ENCODE measurements at places on chromosomes 1 and 21.

GRCh38 chr21:15667819-15668218 lies 62.0 kb upstream of the USP25 start:
- DNase-seq: no peak

DNA sequence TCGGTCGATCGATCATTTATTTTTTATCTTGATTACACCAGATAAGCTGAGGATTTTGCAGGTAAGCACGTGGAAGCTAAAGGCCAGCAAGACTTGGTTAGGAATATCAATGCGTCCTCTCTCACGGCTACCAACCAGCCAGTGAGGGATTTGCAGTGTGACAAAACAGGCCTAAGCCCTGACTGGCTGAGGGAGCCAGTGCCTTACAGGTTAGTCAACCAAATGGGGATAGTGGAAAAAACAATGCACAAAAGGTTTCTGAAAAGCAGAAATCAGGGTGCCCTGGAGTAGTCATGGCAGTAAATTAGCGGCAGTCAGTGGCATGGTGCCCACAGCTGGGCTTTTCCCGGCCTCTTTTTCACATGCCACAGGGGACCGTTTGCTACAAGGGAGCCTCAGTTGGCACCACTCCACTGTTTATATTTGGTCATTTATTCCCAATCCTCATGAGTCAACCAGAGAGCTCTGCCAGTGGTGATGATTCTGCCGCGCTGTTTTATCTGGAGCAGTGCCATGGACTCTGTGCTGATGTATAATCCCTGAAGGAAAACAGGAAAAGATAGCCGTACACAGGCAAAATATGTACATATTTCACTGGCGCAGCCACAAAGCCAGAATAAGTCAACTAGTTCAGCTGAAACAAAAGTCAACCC lies 167.6 kb downstream of the RHOU start:
- DNase-seq: peak; percentile 61

GRCh38 chr1:33736496-33736895 lies 127.4 kb upstream of the HMGB4 start:
- no peak for DNase-seq

DNA sequence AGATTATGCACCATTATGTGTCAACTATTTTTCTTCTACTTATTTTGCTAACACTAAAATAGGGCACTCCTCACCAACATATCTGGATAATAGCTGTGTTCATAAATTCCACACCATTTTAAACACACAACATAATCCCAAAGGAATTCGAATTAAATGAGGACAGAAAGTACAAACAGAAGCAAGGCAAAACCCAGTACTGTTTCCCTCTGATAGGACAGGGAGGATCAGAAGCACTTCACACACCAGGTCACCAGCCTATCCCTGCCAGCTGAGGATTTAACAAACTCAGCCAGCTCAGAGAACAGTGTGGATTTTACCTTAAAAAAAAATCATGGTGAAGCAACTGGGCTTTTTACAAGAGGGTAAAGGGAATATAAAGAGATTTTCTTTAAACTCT lies 20.0 kb downstream of the CRYZ start:
- no peak for DNase-seq

- no peak for DNase-seq
Measured at GRCh38 chr1:87450615-87451209, 122.0 kb downstream of the LMO4 start.

GRCh38 chr1:219837274-219837993 lies 90.9 kb downstream of the SLC30A10 start:
- DNase-seq: no peak

DNA sequence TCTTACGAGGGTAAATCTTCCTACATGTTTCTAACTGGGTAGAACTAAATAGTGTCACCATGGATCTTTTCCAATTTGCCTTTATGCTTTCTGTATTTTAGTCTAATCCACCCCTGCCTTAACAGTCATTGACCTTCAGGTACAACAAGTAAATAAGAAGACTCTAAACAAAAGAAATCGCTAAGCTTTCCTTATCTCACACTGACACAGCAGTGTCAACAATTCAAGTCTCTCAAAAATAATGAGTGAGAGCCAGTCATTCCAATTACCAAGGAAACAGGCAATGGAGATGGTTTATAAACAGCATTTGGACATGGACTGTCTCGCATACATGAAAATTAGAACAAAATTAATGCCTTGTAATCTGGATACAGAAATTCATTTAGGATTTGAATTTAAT lies 365.8 kb downstream of the VAV3 start:
- DNase-seq: no peak

- DNase-seq: no peak
Measured at GRCh38 chr1:31231802-31232201, 7.9 kb downstream of the NKAIN1 start.

GRCh38 chr1:175402336-175402735 lies 209.8 kb upstream of the KIAA0040 start:
- DNase-seq: no peak

- DNase-seq: no peak
Measured at GRCh38 chr1:3369446-3370076, 84.9 kb upstream of the ARHGEF16 start.

GRCh38 chr1:42992054-42992571 lies 33.4 kb upstream of the SLC2A1 start:
- no peak for DNase-seq

DNA sequence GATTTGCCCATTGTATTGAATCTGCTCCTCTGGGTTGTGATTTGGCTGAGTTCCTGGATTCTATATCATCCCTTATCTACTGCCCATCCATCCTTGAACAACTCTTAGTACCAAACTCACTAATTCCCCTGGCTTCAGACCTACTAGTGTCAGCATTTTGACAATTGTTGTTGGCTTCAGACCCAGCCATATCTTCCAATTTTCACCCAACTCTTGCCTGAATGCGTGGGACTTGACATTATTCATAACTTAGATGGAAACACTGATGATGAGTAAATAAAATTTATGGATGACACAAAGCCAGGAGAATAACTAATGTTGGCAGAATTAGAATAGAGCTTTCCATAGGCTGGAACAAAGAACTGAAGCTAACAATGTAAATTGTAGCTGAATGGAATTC lies 27.3 kb upstream of the EDEM3 start:
- DNase-seq: no peak

- DNase-seq: no peak
Measured at GRCh38 chr21:44728716-44729115, 17.3 kb upstream of the TSPEAR start.

DNA sequence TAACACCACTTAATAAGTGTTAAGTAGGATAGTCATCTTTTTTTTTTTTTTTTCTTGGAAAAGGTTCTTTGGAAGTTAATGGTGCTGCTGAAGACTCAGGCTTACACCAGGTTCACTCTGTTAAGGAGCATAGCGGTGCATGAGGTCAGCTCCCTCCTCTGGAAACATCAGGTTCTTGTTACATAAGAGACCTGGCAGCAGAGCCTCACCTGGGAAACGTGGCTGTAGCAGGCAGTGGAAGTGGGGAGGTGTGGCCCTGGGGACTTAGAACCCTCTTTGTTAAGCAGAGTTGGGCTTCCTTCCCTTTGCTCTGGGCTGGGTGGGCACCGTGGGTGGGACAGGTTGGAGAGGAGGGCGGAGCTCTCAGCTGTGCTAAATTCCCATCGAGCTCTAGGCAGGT lies 104.1 kb downstream of the CNIH3 start:
- no peak for DNase-seq

DNA sequence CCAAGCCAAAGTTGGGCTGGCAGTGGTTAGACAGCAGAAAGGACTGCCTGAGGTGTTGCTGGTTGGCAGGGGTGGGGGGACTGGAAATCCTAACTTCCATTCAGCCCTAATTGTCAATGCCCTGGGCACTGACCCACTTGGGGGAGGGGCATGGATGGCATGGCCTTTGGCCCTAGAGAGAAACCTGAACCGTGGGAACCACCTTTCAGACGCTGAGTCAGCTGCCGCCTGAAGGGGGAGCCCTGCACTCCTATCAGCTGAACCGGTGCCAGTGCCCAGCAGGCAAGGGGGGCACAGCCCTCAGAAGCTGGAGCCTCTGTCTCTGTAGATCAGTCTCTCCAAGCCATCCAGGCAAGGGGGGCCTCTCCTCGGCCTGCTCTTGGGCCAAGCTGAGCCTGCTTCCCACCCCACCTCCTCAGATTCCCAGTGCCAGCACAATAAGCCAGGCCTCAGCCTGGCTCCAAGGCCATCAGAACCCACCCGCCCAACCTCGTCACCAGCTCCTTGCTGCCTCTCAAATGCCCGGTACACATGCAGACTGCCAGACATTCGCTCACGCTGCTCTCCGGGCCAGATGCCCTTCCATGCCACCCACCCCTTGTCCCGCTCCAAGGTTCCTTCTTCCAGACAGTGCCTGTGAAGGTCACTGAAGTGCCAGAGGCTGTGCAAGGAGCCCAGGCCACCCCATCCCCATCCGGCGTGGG lies 11.6 kb downstream of the TINAGL1 start:
- DNase-seq: peak; percentile 32

- no peak for DNase-seq
Measured at GRCh38 chr1:153364156-153364555, 6.5 kb downstream of the S100A9 start.

- DNase-seq: no peak
Measured at GRCh38 chr1:172429331-172430127, 9.0 kb downstream of the C1orf105 start.

DNA sequence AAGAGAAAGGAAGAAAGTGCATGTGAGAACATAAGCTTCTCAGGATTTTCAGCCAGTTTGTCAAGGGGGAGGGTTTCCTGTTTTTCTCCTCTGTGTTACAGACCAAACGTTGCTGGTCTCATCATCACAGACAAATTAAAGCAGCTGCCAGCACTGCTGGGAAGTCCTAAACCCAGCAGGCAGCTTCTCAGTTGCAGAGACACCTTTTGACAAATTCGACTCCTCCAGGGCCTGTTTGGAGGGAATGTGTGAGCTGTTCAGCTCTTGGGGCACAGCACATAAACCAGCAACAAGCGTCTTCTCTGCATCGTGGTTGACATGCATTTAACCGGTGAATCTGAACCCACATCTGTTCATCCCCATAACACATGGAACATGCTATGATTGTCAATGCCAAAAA lies 454.6 kb upstream of the RUNX1 start:
- no peak for DNase-seq

GRCh38 chr1:40059338-40059959 lies 18.9 kb downstream of the CAP1 start:
- DNase-seq: no peak

- DNase-seq: no peak
Measured at GRCh38 chr1:14891991-14892390, 261.6 kb upstream of the TMEM51 start.

DNA sequence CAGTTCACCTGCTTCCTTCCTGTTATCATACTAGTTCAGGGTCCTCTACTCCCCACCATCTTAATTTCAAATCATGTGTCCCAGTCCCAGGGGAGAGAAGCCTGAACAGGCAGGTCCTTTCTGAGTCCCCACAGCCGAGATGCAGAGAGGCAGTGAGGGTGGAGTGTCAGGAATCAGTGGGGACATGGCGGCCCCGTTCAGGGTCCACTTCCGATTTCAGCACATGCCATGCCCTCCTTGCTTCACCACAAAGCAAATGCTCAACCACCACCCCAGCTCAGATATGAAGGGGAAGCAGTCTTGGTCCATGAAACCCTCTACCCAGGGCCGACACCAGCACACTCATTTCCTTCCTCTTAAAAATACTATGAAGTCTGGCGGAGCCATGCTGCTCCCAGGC lies 5.2 kb upstream of the SEMA4A start:
- no peak for DNase-seq

DNA sequence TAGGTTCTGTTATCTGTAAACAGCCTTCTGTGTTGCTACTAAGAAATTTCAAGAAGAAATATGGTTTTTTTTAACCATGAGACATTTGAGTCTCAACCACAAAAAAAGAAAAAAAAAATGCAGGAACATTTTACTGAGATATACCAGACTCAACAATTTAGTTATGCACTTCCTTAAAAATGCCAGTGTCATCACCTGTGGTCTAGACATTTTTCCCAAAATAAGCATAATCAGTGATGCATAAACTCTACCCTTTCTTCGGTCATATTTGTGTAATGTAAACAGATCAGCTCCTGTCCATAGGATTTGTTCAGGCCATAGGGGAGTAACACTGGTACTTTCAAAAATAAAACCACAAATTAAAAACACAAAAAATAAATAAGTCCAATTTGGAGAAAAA lies 122.6 kb upstream of the TNFSF4 start:
- DNase-seq: no peak

DNA sequence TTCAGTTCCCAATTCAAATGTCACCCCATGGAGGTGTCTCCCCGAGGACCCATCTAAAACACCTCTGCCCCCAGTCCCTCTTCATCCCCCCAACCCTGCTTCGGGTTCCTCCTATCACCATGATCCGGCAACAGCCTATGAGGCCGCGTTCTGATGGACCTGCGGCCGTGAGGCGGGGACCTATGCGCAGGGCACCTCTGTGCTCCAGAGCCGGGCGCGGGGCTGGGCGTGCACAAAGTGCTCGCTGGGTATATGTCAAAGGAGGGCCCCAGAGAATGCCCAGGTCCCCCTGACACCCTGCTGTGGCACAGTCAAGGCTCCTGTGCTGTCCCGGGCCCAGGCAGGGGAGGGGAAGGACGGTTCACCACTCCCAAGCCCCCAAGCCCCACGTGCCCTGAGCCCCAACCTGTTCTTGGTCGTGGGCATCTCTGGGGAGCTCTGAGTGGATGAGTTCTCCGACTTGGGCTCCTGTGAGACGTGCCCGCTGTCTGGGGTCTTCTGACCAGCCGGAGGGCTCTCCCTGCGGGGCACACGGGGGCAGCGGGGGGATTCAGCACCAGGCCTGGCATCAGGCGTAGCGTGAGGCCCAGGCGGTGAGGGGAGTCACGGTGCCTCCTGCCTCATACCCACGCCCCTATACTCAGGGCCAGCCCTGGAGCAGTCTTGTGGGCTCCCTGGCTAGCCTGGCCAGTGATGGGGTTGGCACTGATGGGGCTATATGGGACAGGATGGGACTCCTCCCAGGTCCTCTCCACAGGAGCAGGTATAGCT lies 67.7 kb downstream of the RAP1GAP start:
- no peak for DNase-seq

- no peak for DNase-seq
Measured at GRCh38 chr21:34260277-34261008, 103.4 kb upstream of the KCNE2 start.

DNA sequence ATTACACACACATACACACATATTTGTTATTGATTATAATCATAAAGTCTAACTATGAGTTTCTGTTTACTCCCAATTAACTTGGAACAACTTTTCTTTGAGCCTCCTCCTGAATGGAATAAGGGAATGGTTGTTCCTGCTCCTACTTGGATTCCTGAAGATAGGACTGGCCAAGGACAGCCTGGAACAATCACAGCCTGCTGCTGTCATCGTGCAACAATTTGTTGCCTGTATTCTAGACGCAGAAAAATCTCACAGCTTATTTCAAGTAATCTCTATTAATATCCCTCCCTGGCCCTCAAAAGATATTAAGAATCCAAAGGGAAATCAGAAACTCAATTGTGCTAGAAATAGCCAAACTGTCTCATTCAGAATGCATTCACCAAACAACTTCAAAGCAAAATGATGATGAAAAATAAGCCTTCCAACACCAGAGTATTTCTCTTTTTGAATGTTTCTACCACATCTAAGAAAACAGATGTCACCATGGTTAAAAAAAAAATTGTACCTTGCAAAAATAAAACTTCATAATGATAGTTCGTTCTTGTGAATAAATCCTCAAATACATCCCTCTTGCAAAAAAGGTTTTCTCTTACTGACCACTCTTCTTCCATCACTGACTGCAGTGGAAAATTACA lies 30.9 kb downstream of the RCAN1 start:
- no peak for DNase-seq

GRCh38 chr1:25431955-25432719 lies 1.4 kb downstream of the MACO1 start:
- no peak for DNase-seq

- no peak for DNase-seq
Measured at GRCh38 chr1:182718311-182718710, 33.9 kb upstream of the RGS8 start.

- no peak for DNase-seq
Measured at GRCh38 chr21:36745459-36745858, 46.5 kb downstream of the SIM2 start.
